Activated CD4-positive, alpha-beta T cell treated with anti-CD3 and anti-CD28 coated beads, Interleukin-2, amount 50 U/mL, for 24 hours (primary cell): ENCODE measurements at places on chromosomes 4 and X.

DNA sequence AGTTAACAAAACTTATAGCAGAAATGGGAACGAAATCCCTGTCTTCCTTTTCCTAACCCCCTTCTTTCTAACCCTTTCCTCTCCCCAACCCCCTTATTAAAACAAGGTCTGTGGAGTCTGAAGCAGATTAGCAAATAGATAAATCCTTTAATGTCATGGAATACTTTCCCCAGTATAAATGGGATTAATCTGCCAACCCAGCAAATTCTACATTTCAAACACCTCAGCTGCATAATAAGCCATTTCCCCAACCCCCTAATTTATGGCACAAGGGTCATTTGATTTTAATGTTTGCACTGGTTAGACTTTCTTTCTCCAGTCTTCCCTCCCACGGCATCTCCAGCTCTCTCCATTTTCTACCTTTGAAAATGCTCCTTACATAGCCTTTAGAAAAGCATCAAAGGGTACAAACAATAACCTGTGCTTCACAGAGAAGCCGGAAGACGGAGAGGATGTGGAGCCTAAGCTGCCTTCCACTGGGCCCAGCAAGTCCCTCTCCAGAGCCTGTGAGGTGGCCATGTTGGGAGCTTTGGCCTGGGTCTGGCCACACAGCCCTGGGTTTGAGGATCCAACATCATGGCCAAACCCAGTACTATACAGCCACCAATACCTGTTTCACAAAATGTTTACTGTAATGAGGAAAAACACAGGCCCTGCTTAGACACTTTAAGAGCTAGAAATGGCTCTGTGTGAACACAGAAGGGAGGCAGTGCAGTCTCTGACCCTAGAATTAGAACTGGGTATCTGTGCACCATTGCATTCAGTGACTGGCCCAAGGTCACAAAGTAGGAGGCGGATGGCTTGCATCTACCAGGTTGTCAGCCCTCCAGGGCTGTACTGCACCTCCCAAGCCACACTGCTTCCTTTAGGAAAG is 56.9 kb upstream of the SPRY1 start:
- no peak for DNase-seq

DNA sequence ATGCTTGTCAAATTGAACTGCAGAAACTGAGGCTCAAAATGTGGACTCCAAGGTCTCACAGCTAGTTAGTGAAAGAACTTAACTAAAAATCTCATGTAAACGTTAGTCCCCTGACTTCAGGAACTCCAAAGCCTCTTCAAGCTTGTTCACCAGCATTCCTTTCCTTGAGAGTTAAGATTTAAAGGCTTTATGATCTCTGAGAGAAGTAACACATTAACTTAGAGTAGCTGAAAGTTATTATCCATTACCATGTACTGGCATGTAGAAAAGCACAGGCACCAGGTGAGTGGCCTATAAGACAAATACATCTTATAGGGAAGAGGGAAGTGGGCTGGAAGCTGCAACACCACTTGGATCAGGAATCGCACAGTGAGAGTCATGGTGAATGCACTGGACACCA is 15.3 kb downstream of the PARM1 start:
- DNase-seq = no peak

DNA sequence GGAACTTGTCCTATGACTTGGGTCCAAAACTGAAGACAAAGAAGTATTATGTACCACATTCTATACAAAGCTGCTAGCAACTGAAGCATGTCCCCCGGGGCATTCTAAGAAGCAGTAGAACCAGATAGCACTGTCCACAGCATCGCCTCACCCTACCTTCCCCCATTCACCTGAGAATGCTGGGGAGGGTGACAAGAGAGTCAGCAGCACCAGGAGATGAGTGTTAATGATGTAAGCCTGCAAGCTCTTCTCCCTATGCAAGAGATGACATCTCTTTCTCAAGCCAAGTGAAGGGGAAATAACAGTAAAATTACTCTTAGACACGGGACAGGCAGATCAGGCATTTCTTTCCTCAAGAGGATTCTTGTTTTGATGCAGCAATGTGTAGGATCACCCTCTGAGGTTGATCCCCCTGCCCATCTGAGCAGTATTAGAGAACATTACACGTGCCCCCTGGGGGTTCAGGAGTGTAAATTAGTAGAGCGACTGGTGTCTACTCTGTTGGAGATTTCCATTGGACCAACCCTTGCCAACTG is 13.9 kb upstream of the TLR1 start:
- DNase-seq = no peak

DNA sequence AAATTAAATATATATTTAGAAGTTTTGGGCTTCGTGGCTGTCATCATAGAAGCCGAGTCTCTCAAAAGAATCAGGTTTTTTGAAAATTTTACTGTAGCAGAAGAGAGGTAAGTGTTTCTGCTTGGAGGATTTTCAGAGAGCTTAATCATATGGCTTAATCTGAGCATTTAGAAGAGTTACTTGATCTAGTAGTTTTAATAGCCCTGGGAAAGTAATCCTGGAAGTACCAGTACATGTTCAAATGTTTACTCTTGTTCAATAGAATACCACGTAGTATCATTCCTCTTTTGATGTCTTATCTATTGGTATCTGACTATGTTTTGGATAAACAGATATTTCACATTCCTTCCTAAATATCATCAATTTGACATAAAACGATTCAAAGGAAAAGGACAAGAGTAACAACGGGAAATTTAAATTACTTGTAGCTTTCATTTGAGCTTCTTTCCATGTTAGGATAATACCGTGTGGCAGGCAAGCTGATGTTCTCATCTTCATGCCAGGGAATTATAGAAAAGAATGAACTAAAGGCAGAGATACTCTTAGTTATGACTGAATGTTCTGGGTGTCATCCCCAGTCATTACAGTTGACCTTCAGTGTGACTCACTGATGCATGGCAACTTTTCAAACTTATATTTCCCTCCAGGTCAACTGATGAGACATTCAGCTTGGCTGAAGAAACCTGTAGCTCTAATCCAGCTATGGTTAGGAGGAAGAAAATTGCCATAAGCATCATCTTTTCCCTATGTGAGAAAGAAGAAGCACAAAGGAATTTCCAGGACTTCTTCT is 89.8 kb downstream of the FNIP2 start:
- DNase-seq = no peak

DNA sequence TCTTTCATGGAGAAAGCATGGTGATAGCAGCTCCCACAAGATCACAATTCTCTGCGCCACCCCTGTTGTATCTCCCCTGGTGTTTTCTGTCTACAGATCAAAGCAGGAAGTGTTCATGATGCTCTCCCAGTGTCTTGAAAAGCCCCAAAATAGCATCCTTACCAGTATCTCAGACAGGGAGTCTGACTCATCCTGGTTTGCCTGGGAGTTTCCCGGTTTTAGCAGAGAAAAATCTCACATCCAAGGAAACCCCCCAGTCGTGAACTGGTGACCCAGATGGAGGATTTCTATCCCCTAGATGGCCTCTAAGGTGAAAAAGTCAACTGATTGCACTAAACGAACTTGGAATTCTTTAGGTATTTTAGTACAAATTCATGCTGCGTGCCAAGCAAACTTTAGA is 64.3 kb upstream of the NR0B1 start:
- no peak for DNase-seq

DNA sequence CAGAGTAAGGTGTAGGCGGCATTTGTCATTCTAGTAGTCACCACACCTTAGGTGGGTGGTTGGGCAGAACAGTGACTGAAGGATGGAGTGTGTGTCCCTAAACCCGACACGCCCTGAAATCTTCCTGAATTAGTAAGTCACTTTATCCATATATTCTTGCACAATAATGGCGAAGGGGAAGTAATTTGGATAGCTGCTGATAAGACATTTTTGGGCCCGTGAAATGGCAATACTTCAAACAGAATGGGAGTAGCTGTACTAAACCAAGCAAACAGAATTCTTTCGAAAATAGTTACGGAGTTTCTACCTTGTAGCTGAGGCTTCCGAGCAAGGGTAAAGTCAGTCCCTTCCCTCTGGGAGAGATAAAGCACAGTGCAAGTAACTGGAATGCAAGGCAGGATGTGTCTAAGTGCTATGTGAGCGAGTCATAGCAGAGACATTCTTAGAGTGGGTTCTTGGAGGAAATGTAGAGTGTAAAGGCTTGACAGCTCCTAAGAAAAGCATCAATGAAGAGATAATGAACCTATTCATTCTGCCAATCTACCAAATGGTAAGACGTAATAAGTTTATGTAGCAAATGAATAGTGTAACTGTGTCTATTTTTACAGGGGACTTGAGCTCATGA is 72.8 kb downstream of the CLCN5 start:
- no peak for DNase-seq
